Small intestine (tissue), 16 donors: ENCODE measurements at places on chromosomes 3 and 15. TPM values are rescaled to one million over a fixed set of nuclear protein-coding genes. Genes with fewer than 3 reads are reported as not detected.

Gene GXYLT2
- polyA plus RNA-seq, result 3.2 TPM

Gene PCCB
- 33.3 TPM for polyA plus RNA-seq

GRCh38 chr15:68536331-68537095 is 42.3 kb upstream of the CORO2B start:
- no peaks in the 10 kb centered on the region for H3K4me1 ChIP-seq
- no peak overlapping the region for H3K4me3 ChIP-seq
- no peak for DNase-seq
- H3K27ac ChIP-seq, result no peak overlapping the region
- H3K27me3 ChIP-seq, result no peaks in the 10 kb centered on the region
- H3K36me3 ChIP-seq, result no peaks in the 10 kb centered on the region

DNA sequence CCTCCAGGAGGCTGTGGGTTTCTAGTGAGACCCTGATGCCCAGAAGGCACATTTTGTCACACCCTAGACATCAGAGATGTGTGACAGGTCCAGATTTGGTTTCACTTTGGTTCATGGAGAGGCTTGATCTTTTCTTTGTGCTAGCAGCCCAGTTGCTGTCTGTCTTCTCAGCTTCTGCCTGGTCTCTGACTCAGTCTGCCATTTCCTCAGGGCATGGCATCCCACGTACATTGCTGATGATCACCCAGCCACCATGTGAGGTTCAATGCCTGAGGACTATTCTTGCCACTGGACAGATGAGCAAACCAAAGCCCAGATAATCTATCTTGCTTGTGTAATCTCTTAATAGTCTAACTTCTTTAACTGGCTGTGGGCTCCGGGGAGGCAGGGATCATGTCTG is 144.9 kb upstream of the MRPS22 start:
- H3K27ac ChIP-seq, result no peak overlapping the region
- peaks cover 3% of the 10 kb centered on the region for H3K27me3 ChIP-seq
- no peaks in the 10 kb centered on the region for H3K36me3 ChIP-seq
- no peak for DNase-seq

DNA sequence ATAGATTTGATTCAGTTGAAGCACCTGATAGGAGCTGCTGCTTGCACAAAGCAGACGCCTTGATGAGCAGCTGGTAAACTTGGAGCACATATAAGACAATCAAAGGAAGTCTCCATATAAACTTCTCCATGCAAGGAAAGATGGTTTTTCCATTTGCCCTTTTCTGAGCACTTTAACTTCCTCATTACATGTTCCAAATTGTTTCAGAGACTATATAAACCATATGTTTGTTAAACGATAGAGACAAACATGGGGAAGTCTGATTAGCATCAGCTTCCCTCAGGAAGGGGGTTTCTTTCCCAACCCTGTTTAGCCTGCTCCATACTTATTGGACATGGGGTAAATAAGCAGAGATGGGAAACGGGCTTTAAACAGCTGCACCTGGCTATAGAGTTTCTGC is 88.0 kb downstream of the DHX36 start:
- H3K4me1 ChIP-seq, result no peaks in the 10 kb centered on the region
- H3K27me3 ChIP-seq, result no peaks in the 10 kb centered on the region
- H3K36me3 ChIP-seq, result peaks cover 3% of the 10 kb centered on the region
- no peak overlapping the region for H3K4me3 ChIP-seq
- DNase-seq, result no peak
